ENCODE measurements at places on chromosomes 4 and X.

GRCh38 chr4:18435781-18436180 is 414.2 kb upstream of the LCORL start:
- DNase-seq = no peak

- no peak for DNase-seq
Observed at GRCh38 chrX:14594521-14594920, 65.2 kb downstream of the GLRA2 start.

- DNase-seq = no peak
Observed at GRCh38 chr4:33886356-33886755, 2358.0 kb downstream of the ARAP2 start.

- peak; percentile 70 for DNase-seq
Observed at GRCh38 chrX:38717871-38718270, 83.4 kb upstream of the MID1IP1 start.

- DNase-seq = no peak
Observed at GRCh38 chr4:100348473-100348872, 158.2 kb upstream of the DDIT4L start.

GRCh38 chr4:165813606-165814005 is 59.4 kb upstream of the TLL1 start:
- no peak for DNase-seq

GRCh38 chr4:70402762-70403161 is 5.0 kb downstream of the OPRPN start:
- no peak for DNase-seq
